ENCODE measurements at places on chromosomes 1 and 21. TPM values are rescaled to one million over a fixed set of nuclear protein-coding genes. Genes with fewer than 3 reads are reported as not detected.

Gene C1QC
- polyA plus RNA-seq: 108 TPM

Gene TP53BP2
- polyA plus RNA-seq: 29.6 TPM

Gene OMA1
- polyA plus RNA-seq: 10.9 TPM

Gene MMEL1
- polyA plus RNA-seq: 36.4 TPM

Gene NCMAP
- 0.26 TPM for polyA plus RNA-seq

Gene KIF2C
- polyA plus RNA-seq: 167 TPM

Gene CFHR5
- 0.11 TPM for polyA plus RNA-seq

Gene GUCA2B
- not detected for polyA plus RNA-seq

Gene PUSL1
- polyA plus RNA-seq: 12.4 TPM
